Hematopoietic multipotent progenitor cell (in vitro differentiated cells): ENCODE measurements at places on chromosomes 5 and 9.

- DNase-seq = no peak
Observed at GRCh38 chr5:40166802-40167201, 512.9 kb upstream of the PTGER4 start.

GRCh38 chr5:154178661-154179060 lies 11.9 kb upstream of the GALNT10 start:
- DNase-seq = no peak

DNA sequence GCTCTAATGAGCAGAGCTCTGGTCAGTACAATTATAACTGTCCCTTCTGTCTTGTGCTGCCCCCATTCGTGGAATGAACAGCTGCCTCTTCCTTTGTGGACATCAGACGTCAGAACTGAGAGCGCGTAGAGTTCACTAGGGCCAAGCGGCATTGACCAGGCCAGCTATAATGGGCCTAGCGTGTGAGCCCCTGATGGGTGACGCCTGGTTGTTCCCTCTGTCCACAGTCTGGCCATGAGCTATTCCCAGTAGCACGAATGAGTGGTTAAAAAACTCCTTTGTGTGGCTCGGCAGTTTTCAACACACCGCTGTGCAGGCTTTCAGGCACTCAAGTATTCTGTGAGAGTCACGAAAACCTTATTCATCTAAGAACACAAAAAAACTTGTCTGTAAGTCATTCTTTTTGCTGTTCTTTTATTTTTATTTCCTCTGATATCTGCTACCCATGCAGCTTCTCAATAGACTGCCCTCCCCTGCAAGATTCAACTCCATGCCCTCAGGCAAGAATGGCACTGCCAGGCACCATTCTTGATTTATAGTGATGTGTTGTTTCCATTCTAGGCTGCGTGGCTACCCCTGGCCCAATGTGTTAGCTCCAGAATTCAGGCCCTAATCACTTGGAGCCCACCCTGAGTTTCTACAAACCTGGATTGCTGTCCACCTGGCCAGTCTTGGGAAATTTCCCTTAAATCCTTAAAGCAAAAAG lies 52.5 kb downstream of the ANKDD1B start:
- no peak for DNase-seq

DNA sequence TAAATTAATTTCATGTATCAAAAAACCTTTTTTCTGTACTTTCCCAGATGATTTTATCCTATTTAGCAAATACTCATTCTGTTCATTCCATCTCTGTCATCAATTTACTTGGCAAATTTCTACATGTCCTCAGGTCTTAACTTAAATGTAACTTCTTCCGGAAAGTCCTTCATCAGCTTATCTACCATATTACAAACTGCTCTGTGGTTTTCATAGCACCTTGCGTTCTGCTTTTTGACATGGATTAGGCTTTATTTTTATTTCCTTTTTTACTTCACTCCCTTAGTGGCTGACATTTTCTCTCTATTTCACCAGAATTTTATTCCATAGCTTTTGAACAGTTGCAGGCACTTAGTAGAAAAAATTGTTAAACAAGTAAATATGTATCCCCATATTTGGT lies 1040.8 kb downstream of the TAF11L14 start:
- DNase-seq = no peak

GRCh38 chr5:75337366-75338021 lies 474 bp downstream of the HMGCR start:
- peak; percentile 44 for DNase-seq
